ENCODE measurements at places on chromosomes 2 and 18.

- no peak for DNase-seq
These were observed 62.1 kb downstream of the COBLL1 start for GRCh38 chr2:164779383-164780057.

DNA sequence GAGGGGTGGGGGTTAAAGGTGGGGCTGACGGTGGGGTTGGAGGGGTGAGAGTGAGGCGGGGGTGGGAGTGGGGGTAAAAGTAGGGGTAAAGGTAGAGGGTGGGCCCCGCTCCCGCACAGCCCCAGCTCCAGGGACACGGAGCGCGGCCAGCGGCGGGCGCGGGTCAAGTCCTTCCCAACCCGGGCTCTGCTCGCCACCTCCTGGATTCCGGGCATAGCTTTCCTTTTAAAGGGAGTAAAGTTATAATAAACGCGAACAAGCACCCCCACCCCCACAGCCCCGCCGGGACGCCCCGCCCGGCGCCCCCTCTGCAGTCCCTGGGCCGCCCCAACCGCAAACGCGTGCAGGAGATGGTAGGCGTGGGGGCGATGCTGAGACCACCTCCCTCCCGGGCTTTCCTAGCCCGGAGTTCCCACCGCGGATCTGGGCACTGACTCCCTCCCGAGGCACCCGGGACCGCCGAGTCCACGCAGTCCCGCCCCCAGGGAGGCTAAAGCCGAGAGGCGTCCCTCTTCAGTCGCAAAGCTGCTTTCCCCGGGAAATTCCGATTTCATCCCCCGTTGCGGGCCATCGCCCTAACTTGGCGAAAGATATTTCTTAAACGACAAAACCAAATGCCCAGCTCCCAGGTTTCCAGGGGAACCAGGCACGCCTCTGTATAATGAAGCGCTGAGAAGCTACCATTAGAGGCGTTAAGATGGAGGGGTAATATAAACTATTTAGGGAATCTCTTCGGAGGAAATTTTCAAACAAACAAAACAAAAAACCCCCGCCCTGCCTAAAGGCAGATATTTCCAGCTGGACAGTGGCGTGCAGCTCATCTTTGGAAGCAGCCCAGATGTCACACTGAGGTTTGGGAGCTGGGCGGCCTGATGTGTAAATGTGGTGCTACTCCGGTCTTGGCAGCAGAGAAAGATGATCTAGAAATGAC, at the start of gene LIMS2:
LIMS2 (minus strand) TSS at position 200 of the 931 bp plus-strand sequence. CDS start 506 bp downstream, outside the sequence.
- DNase-seq = no peak

DNA sequence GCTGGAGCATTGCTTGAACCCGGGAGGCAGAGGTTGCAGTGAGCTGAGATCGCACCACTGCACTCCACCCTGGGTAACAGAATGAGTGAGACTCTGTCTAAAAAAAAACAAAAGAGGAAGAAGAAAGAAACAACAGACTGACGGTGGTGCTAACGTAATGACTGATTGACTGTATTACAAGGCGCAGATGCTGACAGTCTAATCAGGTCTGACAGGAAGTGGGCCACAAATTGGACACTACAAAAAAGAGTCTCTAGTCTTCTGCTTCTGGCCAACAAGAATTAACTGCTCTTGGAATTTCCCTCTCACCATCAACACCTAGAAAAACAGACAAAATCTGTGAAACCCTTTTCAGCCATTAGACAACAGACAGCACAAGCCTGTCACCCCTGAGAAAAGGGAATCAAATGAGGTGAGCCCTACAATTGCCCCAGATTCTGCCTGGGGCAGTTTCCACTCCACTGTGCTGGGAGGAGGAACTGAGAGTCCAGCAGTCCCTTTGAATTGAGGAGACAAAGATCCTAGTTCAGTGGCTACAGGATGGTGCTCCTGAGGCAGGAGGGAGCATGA, 43.3 kb downstream of the SNED1 start:
- DNase-seq = no peak

DNA sequence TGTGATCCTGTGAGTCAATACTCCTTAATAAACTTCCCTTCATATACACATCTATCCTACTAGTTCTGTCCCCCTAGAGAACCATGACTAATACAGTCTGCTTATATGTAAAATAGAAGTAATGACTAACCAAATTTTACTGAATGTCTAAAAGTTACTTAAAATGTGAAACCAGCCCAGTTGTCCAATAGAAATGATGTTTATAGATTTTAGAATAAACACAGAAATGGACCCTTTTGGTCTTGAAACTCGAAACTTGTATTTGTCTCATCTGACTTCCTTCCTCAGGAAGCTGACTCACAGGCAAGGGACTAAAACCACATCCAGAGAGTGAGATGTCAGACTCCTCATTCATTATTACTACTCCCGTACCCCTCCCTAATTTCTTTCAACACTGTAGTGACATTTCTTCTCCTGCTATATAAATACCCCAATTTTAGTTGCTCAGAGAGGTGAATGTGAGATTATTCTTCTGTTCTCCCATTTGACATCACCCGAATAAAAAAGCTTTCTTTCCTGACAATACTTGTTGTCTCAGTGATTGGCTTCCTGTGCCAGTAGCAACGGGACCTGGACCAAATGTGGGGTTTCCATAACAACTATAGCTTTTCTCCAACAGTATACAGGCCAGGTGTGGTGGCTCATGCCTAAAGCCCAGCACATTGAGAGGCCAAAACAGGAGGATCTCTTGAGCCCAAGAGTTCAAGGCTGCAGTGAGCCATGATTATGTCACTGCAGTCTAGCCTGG, 486.0 kb downstream of the ERBB4 start:
- DNase-seq = peak; percentile 87

DNA sequence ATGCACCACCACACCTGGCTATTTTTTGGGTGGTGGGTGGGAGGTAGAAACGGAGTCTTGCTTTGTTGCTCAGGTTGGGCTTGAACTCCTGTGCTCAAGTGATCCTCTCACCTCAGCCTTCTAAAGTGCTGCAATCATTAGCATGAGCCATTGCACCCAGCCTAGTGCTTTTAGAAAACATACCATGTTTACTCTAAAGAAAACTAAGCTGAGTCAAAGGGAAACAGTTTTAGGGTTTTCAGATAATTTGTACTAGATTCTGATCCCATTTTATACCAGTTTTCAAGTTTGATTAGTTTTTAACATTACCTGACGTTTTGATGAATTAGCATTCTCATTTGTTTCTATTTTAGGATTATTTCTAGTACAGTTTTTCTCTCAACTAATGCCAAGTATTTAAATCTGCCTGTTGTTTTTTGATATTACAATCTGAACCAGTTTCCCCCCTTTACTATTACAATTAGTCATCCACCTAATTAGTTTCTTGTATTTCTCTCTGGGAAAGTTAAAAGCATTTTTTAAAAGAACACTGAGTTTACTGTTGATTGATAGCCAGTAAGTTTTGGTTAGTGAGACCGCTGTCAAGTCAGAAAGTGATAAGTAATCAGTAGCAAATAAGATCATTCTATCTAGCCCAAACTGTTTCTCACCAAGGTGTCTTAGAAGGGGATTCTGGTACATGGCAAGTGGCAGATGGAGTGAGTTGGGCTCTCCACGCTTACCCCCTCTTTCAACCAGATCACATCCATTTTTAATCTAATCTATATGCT, 24.2 kb upstream of the TBR1 start:
- no peak for DNase-seq

- no peak for DNase-seq
These were observed 312.3 kb upstream of the LRRTM4 start for GRCh38 chr2:77834360-77835002.

GRCh38 chr2:217804791-217805667, 197.8 kb downstream of the TNS1 start:
- DNase-seq = peak; percentile 51

DNA sequence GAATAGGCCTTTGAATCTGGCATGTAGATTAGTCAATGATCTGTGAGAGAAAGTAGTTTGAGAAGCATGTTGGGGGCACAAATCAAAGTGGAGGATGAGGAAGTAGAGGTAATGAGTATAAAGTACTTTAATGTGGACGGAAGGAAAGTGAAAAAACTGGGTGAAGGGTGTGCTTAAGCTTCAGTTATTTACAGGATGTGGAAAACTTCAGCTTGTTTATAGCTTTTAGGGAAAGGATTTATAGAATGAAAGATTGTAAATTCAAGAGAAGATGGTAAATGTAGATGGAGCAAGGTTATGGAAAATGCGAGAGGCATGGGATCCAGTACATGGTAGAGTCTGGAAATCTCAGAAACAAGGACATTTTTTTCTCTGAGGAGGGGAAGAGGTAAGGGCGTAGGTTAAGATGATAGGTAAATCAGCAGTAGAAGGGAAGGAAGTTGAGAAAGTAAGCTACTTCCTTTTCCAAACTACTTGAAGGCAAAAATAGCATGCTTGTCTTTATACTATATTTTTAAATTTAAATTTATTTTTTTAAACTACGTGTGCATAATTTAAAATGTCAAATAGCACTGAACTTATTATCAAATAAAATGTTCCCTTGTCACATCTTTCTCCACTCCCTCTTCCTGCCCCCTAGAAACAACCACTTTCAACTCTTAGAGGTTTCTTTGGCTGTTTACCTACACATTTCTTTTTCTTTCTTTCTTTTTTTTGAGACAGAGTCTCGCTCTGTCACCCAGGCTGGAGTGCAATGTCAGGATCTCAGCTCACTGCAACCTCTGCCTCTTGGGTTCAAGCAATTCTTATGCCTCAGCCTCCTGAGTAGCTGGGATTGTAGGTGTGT, 8.5 kb downstream of the FAM117B start:
- DNase-seq = no peak

DNA sequence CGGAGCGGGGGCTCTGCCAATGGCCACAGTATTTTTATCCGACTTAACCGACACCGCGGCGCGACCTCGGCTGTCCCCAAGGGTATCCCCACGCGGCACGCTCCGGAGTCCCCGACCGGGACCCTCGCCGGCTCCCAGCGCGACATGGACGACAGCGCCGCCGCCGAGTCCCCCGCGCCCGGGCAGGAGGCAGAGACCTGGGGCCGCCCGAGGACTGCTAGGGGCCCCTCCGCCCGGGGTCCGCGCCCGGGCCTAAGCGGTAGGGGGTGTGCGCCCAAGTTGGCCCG, 468 bp downstream of the UXS1 start:
- DNase-seq = no peak

DNA sequence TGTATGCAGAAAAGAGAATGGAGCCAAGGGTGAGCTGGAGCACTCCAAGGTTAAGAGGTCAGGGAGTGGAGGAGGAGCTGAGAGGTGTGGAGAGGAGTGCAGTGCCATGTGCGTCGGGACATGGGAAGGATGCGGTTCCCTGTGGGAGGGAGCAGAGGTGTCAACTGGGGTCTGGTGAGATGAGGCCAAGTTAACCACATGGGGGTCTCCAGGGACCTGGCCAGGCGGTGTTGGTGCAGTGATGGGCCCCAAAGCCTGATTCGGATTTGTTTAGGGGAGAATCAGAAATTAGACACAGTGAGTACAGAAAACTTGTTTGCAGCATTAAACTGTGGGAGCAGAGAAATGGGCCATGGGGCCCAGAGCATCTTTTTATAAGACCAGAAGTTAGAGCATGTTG, 210.5 kb downstream of the LDLRAD4 start:
- DNase-seq = no peak

GRCh38 chr2:47360927-47361326, 42.0 kb upstream of the MSH2 start:
- peak; percentile 87 for DNase-seq

- no peak for DNase-seq
These were observed 218.1 kb downstream of the ALK start for GRCh38 chr2:29703336-29703735.

DNA sequence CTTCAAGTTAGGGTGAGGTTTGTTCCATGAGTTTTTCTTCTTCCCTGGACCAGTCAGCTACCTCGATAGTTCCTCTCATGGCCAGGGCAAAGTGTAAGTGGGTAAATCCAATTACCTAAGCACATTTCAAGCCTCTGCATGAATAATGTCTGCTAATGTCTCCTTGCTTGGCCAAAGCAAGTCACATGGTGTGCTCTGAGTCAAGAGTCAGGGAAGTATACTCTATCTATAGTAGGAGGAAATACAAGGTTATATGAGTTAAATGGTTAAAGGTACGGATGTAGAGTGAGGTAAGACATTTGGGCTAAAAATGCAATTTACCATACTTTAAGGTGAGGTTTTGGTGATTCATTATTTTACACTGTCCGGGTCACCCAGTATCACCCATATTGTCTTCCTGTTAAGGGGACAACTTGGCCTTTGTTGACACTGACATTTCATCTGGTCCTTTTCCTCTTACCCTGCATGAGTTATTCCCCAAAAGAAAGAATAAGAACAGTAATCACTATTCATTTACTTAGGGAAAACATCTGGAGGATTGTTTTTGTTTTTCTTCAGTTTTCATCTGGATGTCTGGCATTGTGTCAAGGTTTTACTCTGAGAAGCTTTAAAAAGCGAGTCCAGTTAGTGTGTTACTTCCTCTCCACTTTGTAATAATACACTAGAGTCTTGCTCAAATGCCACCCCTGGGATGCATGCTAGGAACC, 405.5 kb downstream of the RND3 start:
- DNase-seq = no peak

DNA sequence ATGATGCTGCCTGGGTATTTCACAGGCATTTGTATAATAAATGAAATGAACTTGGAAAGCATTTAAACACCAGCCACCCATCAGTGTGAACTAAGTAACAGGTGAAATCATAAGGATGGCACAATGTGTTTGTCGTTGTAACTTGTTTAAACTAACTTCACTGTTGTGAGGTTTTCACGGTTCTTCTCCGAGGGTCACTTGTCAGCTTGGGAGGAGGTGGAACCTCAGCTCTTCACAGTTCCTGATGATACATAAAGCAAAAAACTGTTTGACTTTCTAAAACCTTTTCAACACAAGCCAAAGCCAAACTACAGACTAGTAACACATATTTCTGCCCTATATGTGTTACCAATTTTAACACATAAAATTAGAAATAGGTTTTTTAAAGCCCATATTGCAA, 13.1 kb downstream of the TMEM18 start:
- DNase-seq = no peak

GRCh38 chr18:52341608-52342381, 1.8 kb downstream of the DCC start:
- peak; percentile 14 for DNase-seq

DNA sequence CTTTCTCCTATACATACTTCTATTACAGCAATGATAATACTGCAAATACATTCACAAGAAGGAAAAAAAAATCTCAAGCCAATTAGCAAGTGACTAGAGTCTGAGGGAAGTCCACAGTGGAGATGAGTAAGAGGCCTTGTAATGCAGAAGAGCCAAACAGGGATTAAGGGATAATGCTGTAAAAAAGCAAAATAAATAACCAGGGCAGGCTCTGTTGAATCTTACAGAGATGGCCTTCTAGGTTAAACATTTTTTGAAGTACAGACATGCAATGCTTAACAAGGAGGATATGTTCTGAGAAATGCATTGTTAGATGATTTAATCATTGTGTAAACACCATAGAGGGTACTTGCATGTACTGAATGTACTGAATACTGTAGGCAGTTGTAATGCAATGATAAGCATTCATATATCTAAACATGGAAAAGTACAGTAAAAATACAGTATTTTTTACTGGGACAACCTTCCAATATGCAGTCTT, 122.1 kb upstream of the RMDN2 start:
- peak; percentile 90 for DNase-seq

GRCh38 chr18:11887328-11888128, 20.6 kb downstream of the MPPE1 start:
- DNase-seq = no peak
